ENCODE measurements at places on chromosomes 7 and 10.
A peak's percentile ranks its signal among the peaks of the same experiment; 100 is the strongest.

DNA sequence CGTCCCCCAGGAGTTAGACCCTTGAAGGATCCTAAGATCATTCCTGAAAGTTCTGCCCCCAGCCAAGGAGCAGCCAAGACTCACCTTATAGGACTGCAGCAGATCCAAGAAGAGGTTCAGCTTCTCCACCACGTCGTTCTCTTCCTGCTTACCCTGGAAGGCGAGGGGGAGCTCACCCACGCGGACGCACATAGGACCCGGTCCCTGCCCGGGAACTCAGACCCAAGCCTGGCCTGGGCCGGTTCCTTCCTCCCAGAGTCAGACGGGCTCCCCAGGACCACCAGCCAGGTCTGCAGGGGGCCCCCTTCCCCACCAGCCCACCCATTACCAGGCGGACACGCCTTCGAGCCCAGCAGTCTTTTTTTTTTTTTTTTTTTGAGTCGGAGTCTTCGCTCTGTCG, 15.6 kb downstream of the NUDT1 start:
- DNase-seq: no peak
- no peak overlapping the region for H3K27ac ChIP-seq
- peaks cover 16% of the 10 kb centered on the region for H3K36me3 ChIP-seq

- peaks cover 17% of the 10 kb centered on the region for H3K4me1 ChIP-seq
- no peak for DNase-seq
- peaks cover 1% of the 10 kb centered on the region for H3K27me3 ChIP-seq
- H3K36me3 ChIP-seq: no peaks in the 10 kb centered on the region
Observed at GRCh38 chr7:77368974-77369373, 47.2 kb downstream of the GSAP start.

DNA sequence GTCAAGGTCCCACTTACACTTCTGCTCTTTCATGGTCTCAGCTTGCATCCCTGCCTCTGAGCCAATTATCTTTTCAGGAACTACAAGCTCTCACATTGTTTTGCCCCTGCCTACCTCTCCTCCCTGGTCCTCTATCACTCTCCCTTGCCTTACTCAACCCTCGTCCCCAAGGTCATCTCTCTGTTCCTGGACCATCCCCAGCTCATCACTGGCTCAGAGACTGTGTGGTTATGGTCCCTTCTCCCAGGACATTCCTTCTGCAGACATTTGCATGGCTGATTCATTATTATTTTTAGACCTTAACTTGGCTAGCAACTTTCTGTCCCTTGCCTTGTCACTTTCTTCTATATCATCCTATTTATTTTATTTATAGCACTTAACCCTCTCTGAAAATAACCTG, 17.8 kb upstream of the GPAM start:
- H3K36me3 ChIP-seq: no peaks in the 10 kb centered on the region
- H3K27ac ChIP-seq: no peak overlapping the region
- no peak overlapping the region for H3K4me3 ChIP-seq

- peaks cover 4% of the 10 kb centered on the region for H3K27me3 ChIP-seq
- peak overlapping the region; percentile 72 for H3K27ac ChIP-seq
- DNase-seq: no peak
- peaks cover 64% of the 10 kb centered on the region for H3K4me1 ChIP-seq
- no peak overlapping the region for H3K4me3 ChIP-seq
- peaks cover 21% of the 10 kb centered on the region for H3K36me3 ChIP-seq
Observed at GRCh38 chr10:103736763-103737162, 118.6 kb downstream of the SH3PXD2A start.

DNA sequence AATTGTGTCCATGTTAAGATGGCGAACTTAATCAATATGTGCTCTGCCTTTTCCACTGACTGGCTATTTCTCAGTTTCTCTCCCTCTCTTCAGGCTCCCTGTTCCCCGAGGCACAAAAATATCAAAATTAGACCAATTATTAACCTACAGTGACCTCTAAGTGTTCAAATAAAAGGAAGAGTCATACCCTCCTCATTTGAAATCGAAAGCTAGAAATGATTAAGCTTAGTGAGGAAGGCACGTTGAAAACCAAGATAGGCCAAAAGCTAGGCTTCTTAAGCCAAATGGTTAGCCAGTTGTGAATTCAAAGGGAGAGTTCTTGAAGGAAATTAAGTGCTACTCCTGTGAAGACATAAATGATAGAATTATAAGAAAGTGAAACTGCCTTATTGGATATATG, 81.1 kb upstream of the MBL2 start:
- no peaks in the 10 kb centered on the region for H3K4me1 ChIP-seq
- no peak overlapping the region for H3K4me3 ChIP-seq
- no peak for DNase-seq
- no peak overlapping the region for H3K27ac ChIP-seq

DNA sequence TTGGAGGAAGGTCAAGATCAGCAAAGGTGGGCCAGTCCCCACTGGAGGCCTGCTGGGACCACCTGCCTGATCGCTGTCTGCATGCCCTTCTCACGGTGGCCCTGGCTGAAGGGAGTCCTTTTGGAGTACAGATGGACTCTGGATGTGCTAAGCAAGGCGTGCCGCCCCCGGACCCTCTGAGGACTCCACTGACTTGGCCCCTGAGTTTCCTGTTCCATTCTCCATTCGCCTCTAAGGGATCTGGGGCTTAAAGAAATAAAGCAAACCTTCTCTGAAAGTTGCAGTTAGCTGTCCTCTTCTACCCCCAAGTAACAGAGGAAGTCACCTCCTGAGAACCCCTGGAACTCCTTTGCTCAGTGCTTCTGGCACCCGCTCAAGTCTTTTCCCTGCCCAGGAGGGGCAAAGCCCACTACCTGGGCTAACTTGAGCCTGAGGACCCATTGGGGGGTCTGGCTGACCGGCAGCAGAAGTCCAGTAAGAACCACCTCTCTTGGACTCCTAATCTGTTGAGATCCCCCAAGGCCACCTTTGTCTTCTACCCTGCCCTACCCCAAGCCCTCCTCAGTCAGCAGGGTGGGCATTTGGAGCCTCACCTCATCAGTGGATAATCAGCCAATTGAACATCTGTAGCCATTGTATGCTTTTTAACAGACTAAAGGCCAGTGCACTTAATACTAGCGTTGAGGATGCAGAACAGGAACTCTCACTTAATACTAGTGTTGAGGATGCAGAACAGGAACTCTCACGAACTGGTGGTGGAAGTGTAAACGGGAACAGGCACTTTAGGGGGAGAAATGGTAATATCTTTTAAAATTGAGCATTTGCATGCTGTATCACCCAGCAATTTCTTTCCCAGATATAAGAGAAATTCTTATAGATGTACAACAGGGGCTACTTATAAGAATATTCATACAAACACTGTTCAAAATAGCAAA, 2.2 kb downstream of the TBATA start:
- H3K36me3 ChIP-seq: peaks cover 7% of the 10 kb centered on the region
- no peak overlapping the region for H3K4me3 ChIP-seq
- H3K4me1 ChIP-seq: peaks cover 10% of the 10 kb centered on the region
- no peak for DNase-seq
